K562 (cell line): ENCODE measurements at places on chromosomes 7 and 10.

- DNase-seq, result no peak
These were observed 361.0 kb downstream of the PHTF2 start for GRCh38 chr7:78159545-78159944.

DNA sequence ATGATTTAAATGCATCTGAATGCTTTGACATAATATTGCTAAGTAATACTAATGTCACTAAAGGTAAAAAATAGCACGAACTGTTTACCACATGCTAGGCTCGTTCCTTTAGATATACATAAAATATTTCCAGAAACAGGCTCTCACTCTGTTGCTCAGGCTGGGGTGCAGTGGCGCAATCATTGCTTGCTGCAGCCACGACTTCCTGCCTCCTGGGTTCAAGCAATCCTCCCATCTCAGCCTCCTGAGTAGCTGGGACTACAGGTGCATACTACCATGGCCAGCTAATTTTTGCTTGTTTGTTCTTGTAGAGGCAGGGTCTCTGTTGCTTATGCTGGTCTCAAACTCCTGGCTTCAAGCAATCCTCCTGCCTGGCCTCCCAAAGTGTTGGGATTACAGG lies 183.3 kb downstream of the SGMS1 start:
- DNase-seq, result no peak

- DNase-seq, result no peak
These were observed 104.1 kb downstream of the AUTS2 start for GRCh38 chr7:69702357-69702756.

DNA sequence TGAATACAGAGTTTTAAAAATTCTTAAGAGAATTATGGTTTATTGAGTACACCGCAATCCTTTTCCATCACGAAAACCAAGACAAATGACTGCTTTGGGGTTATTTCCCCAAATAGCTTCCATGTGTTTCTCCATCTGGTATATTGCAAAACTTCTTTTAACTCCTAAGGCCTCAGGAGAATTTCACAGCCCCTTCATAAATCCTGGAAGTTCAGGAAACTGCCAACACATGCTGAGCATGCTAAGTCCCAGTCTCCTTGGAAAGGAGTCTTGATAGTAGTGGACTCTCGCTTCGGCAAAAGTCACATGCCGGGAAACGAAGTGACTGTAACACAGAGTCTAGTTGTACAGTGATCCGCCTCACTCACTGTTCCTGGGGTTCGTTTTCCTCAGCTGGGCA lies 88.1 kb upstream of the RSU1 start:
- no peak for DNase-seq

GRCh38 chr7:26700386-26700785 lies 164.0 kb downstream of the SKAP2 start:
- DNase-seq, result no peak

GRCh38 chr10:3896161-3896560 lies 111.2 kb upstream of the KLF6 start:
- DNase-seq, result no peak

- peak; percentile 12 for DNase-seq
These were observed 111.5 kb downstream of the NPY start for GRCh38 chr7:24395512-24395911.

GRCh38 chr10:66799474-66799873 lies 126.4 kb upstream of the LRRTM3 start:
- DNase-seq, result no peak

- no peak for DNase-seq
These were observed 5.7 kb downstream of the STK17A start for GRCh38 chr7:43588477-43589132.
